ENCODE measurements at places on chromosomes 13 and 19.

DNA sequence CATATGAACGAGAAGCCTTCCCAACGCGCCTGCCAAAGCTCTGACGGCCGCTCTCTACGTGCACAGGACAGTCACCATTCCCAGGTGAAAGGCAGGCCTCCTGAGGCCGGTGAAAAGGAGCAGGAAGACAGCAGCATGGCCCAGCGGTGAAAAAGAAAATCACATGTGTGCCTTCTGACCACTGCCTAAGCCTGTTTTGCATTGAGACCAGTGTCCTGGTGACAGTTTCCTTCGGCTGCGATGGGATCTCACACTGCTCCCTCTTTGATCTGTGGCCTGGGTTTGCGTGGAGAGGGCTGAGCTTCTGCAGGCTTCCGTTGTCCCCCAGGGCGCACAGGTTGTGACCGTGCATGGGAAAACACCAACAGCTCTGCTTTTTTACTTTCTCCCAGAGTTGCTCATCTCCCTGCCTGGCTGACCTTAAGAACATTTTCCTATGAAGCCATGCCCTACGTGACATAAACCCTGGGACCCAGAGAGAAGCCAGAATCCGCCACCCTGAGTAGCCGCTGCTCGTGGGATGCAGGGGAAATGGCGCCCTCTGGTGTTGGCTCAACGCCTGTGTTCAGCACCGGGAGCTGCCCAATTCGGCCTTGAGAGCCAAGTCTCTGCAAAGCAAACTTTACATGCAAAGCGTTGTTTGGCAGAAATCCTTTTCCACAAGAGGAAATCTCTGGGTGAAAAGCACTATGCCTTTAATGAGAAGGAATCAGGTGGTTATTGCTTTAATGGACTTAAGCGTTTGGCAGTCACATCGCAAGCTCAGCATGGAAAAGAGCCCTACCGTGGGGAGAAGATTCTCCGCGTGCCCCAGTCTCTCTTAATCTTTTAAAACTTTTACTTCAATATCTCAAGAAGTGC lies 112.2 kb upstream of the GPR12 start:
- DNase-seq, result peak; percentile 79

- peak; percentile 100 for DNase-seq
Measured at GRCh38 chr19:45091031-45091923, 1.7 kb upstream of the PPP1R37 start.

DNA sequence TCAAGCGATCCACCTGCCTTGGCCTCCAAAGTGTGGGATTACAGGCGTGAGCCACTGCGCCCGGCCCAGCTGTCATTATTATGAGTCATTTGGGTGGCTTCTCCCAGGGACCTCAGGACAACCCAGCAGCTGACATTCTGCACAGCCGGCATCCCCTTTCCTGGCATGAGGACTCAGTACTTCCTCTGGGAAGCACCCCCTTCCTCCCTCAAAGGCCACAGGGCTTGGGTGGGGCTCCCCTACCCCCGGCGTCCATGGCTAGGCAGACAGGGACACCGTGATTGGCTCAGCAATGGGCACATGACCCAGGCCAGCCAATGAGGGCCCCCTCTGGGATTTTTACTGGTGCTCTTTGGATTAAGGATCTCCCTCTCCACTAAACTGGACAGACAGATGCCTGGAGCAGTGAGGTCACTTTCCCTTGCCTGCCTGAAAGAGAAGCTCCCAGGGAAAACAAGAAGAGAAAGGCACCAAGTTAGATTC lies 6.0 kb downstream of the KANK2 start:
- no peak for DNase-seq

DNA sequence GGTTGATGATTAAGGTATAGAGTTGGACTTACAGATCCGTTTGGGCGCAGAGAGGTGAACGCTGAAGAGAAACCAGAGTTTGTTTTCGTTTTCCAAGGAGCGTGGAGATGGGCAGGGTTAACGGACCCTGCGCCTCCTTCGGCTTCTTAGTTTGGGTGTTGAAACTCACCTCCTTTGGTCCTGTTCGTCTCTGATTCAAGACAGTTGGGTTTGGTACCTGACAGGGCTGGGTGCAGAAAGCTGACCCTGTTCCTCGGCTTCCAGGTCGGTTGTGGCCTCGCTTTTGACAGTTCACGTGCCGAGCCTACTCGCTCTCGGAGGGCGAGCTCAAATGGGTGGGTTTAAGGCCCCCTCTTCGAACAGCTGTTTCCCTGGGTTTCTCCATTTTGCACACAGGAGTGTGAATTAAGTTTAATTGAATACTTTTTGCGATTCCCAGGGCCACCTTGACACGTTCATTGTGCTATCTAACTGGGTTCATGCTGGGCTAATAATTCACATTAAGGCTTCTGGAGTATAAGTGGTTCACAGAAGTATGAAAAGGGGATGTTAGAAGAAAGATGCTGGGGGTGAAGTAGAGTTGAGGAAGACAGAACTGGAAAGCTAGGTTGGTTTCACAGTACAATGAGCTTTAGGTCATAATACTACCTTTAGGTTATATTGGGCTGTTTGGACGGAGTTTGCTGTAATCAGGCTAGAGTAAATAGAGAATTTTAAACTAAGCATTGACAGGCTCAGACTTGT lies 638 bp downstream of the USPL1 start:
- DNase-seq, result no peak

DNA sequence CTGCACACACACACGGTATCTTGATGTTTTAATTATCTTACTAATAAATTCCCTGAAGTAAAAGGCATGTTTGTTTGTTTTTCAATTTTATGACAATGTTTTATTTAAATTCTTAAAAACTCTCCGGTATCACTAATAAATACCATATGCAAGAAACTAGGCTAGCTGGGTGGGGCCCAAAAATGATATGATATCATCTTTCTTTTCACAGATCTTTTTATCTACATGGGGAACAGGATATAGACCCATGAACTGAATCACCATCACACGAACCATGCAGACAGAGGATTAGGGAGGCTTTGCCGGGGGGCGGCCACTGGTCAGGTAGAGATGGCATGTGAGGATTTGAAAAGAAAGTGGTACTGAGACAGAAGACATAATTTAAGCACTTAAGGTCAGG lies 266.4 kb downstream of the ENOX1 start:
- DNase-seq, result no peak

GRCh38 chr19:2603334-2603733 lies 99.2 kb downstream of the GNG7 start:
- no peak for DNase-seq

GRCh38 chr13:109684084-109684823 lies 102.1 kb downstream of the IRS2 start:
- DNase-seq, result no peak

- no peak for DNase-seq
Measured at GRCh38 chr13:33740134-33740538, 77.8 kb upstream of the RFC3 start.

DNA sequence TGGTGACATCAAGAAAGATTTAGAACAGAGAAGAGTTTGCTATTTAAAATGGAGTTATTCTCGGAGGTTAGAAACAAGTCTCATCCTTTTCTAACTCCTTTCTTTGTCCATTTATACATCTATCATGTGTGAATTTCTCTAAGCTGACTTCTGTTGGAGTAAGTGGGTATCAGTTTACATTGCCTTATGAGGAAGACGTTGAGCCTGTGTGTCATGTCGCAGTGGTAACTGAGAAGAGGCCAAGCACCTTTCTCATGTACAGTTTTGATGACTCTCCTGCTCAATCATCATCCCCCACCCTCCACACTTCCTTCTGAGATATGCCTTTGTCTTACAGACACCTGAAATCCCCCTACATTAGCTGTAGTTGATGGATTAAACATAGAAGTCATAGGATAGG lies 624.8 kb downstream of the LIG4 start:
- no peak for DNase-seq

GRCh38 chr13:83780227-83780626 lies 102.0 kb downstream of the SLITRK1 start:
- no peak for DNase-seq

GRCh38 chr13:37364956-37365355 lies 233.6 kb downstream of the POSTN start:
- DNase-seq, result no peak

DNA sequence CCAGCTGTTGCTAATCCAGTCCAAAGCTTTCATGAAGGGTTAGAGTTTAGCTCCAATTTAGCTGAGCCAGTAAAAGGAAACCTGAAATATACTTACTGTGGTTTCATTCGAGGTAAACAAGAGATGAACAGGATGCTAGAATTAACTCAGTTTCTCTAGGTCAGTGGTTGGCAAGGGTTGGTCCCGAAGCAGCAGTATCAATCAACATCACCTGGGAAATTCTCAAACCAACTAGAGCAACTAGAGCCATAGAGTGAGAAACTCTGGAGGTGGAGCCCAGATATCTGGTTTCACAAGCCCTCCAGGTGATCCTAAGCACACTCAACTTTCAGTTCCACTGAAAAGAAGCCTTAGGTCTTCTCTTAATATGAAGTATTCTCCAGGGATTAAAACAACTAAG lies 376.7 kb downstream of the OXGR1 start:
- DNase-seq, result no peak

GRCh38 chr19:32676186-32676894 lies 692 bp downstream of the RGS9BP start:
- DNase-seq, result peak; percentile 60
